ENCODE measurements at places on chromosomes 5 and 9. TPM values are rescaled to one million over a fixed set of nuclear protein-coding genes. Genes with fewer than 3 reads are reported as not detected.

OR1N2 gene
- total RNA-seq, result not detected

ARID3C gene
- total RNA-seq, result not detected

FOXD4 gene
- not detected for total RNA-seq

GABBR2 gene
- not detected for total RNA-seq

ADRB2 gene
- total RNA-seq, result 7.3 TPM

HAVCR2 gene
- total RNA-seq, result 1.8 TPM

IRX4 gene
- not detected for total RNA-seq

SOX30 gene
- total RNA-seq, result 0.89 TPM

LRRC26 gene
- total RNA-seq, result not detected

PDE8B gene
- total RNA-seq, result 22.2 TPM

TMEM215 gene
- total RNA-seq, result not detected

PCDHGB6 gene
- total RNA-seq, result 7.1 TPM

CANX gene
- 297 TPM for total RNA-seq

BAAT gene
- 0.20 TPM for total RNA-seq

MTRR gene
- 16.2 TPM for total RNA-seq

SPATA31A3 gene
- not detected for total RNA-seq

SPINK6 gene
- total RNA-seq, result not detected

PRRX2 gene
- 6.9 TPM for total RNA-seq

OTP gene
- total RNA-seq, result not detected

QRFP gene
- not detected for total RNA-seq

TLX3 gene
- total RNA-seq, result not detected

C5orf46 gene
- 2.7 TPM for total RNA-seq

HTR4 gene
- total RNA-seq, result 7.9 TPM

GFI1B gene
- total RNA-seq, result not detected

UBE2D2 gene
- 54.3 TPM for total RNA-seq

CERT1 gene
- 12.6 TPM for total RNA-seq

DNM1 gene
- total RNA-seq, result 3.9 TPM

HEMGN gene
- 0.63 TPM for total RNA-seq

RASGRF2 gene
- 6.3 TPM for total RNA-seq

KIF24 gene
- total RNA-seq, result 0.43 TPM

PCDH12 gene
- 8.8 TPM for total RNA-seq

PCDHGA7 gene
- total RNA-seq, result 4.9 TPM

GRHPR gene
- total RNA-seq, result 129 TPM

UGT3A2 gene
- 0.24 TPM for total RNA-seq

ARAP3 gene
- total RNA-seq, result 5.6 TPM

CER1 gene
- not detected for total RNA-seq

C5orf58 gene
- not detected for total RNA-seq

SPRY4 gene
- total RNA-seq, result 19.9 TPM

MYMK gene
- total RNA-seq, result not detected

TARS1 gene
- 45.8 TPM for total RNA-seq

MARCHF11 gene
- total RNA-seq, result 0.24 TPM

N4BP3 gene
- 0.85 TPM for total RNA-seq

PCDHB3 gene
- total RNA-seq, result 0.83 TPM

SLCO4C1 gene
- 0.08 TPM for total RNA-seq

FOXD4L5 gene
- not detected for total RNA-seq

SPATA6L gene
- total RNA-seq, result 0.15 TPM

GHR gene
- 10.9 TPM for total RNA-seq

FGF18 gene
- 2.7 TPM for total RNA-seq

NR4A3 gene
- 19.9 TPM for total RNA-seq

ABCA1 gene
- total RNA-seq, result 7.9 TPM

MYO10 gene
- total RNA-seq, result 3.8 TPM
